ENCODE measurements at places on chromosomes 1 and 21.

DNA sequence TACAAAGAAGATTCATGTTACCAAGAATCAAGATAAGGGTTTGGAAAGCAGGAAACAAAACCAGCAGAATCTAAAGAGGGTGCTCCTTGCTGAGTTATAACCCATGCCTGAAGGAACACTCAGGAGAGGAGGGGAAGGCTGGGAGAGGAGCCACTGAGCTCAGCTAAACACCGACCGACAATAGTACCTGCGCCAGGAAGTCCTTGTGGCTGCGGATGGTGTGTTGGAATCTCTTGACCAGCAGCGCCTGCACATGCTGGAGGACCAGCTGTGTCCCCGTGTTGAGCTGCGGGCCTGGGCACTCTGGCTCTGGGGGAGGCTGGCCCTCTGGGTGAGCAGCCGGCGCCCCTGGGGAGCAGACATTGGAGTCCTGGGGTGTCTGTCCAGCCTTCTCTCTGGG, 89.4 kb downstream of the ABCA4 start:
- no peak for DNase-seq

DNA sequence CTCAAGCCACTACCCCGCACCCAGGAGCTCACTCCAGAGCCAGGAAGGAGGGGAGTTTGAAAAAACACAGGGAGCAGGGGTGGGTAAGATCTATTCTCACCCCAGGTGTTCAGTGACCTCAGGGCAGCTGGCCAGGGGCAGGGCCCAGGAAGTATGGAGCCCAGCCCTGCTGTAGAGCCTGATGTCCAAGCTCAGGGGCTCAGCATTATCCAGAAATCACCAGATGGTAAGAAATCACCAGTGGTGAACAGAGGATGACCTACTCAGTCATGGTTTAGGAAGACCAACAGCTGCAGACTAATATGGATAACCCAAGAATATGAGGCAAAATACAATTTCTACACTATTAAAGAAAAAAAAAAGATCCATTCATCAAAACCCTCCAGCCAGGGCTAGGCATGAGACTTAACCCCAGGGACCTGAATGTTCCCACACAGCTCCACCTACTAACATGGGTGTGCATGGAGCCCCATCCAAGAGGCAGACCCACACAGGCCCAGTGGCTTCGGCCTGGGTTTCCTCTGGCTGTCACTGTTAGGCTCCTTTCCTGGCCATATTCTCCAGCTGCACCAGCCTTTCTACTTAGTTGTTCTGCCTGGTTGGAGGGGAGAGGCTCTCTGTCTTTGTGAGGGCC, 67.6 kb downstream of the KCNN3 start:
- no peak for DNase-seq

DNA sequence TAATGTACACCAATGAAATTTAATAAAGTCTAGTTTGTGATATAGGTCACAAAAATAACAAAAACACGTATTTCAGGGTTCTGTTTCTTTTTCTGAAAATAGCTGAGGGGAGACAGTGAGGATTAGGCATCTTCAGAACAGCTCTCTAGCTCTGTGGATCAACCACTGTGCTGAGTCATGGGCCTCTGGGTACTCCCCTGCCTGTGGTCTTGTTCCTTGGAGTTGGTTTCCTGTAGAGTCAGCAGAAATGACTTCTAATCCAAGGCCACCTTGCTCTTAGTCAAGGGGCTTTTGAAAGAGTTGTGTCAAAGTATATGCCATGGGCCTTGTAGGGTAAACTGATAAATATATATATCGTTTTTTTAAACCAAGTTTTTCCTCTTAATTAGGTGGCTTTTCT, 141.8 kb upstream of the ZRANB2 start:
- no peak for DNase-seq

GRCh38 chr1:232009741-232010140, 383.2 kb downstream of the DISC1 start:
- no peak for DNase-seq

DNA sequence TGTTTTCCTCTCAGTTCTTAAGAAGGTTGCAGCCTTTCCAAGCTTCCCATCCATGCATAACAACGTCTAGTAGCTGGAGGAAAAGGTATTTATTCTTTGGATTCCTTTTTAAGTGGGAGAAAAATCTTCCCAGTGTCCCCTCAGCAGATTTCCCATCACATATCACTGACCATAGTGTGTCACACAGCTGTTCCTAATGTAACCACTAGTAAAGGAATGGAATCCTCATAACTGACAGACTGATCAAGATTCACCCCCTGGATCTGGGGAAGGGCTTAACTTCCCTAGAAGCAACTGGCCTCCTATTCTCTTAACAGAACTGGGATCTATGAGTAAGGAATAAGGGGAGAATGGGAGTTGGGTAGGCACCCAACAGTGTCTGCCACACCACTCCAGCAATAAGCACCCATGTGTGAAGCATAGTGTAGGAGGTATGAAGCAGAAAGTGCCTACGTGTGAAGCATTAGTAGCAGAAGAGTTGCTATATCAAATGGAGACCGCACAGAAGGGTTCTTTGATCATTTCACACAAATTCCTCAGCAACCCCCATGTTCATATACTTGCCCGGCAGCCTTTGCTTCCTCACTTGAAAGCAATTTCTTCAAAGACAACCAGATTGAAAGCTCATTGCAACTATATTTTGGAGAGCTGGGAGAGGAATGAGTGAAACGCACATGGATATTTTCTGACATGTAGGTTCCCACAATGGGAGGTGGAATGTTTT, 28.2 kb upstream of the DNAH14 start:
- DNase-seq = no peak
